Activated CD4-positive, alpha-beta T cell treated with anti-CD3 and anti-CD28 coated beads, Interleukin-10, Interleukin-2, amounts not matched to agents 100 ng/mL and 50 ng/mL, durations not matched to agents 16 hours and 8 hours (primary cell): ENCODE measurements at places on chromosomes 5 and 9.

- no peak for DNase-seq
Observed at GRCh38 chr5:150506571-150507473, 1.1 kb upstream of the NDST1 start.

GRCh38 chr5:91179018-91179417 lies 204.1 kb downstream of the ARRDC3 start:
- no peak for DNase-seq

- no peak for DNase-seq
Observed at GRCh38 chr9:113948891-113949570, 72.9 kb downstream of the ZNF618 start.

DNA sequence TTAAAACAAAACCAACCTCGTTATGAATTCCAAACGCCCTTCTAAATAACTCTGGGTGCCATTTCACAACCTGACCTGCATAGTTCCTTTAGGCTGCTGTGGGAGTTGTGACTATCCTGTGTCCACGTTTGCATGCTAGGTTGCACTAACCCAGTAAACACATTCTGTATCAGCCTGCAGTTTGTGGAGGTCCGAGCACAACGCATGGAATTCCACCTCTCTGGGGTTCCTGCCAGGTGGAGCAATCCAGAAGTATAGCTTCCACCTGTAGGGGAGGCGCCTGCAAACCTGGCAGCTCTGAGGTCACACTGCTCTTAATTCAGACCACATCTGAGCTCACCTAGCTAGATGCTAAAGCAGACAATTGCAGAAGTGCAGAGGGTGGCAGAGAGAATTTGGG lies 57.2 kb downstream of the MARCHF3 start:
- no peak for DNase-seq

GRCh38 chr5:165157219-165157618 lies 1651.8 kb downstream of the MAT2B start:
- DNase-seq, result no peak

DNA sequence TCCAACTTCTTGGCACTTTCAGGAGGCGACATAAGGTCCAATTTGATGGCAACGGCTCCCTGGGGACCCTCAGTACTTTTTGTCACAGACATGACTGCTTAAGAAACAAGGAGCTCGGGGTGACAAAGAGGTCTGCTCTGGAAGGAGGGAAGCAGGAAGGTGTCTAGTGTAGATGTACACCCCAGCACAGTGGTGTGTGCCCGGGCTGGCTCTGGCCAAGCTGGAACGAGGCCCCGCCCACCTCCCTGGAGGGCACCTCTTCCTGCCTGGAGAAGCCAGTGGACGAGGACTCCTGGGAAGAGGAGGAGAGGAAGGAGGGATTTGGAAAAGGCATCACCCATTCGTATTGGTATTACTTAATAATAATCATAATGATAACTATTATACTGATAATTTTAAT lies at the start of gene SLC36A2:
TSS of gene SLC36A2 (minus strand) at position 191 of the 400 bp plus-strand sequence. CDS start at position 92, 99 bp downstream.
- no peak for DNase-seq

DNA sequence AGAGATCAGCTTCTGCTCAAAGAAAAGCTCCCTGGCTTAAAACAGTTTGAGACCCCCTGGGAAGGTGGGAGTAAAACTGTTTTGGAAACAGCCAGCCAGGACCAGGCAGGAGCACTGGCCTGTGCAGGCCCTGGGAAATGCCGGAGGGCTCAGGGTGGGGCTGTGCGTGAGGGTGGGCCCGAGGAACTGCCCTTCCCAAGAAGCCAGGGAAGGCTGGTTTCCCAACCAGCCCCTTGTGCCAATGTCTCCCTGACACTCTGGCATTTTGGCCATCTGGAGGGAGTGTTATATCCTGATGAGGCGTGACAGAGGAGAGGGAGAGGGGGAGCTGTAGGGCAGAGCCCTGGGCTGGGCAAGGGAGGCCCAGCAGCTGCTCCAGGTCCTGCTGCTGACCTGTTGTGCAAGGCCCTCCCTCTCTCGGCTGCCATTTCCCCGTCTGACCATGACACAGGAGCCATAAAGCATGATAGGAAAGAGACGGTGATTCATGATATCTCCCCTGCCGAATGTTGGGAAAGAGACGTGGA lies 16.1 kb downstream of the OLFML2A start:
- no peak for DNase-seq

DNA sequence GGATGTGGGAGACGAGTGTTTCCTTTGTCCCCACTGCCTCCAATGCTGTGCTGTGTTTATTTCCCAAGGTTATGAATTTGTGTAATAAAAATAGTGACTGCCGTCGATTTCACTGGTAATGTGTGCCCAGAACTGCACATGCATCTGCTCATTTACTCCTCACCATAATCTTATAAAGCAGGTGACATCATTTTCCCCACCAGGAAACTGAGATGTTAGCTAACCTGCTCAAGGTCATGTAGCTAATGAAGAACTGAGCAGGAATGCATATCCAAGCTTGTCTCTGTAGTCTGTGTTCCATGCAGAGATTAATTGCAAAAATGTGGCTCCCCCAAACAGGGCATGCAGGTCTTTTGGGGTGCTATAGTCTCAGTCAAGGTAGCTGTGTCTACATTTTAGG lies 224.4 kb downstream of the TENT4A start:
- DNase-seq, result no peak

GRCh38 chr5:45793638-45794532 lies 97.7 kb upstream of the HCN1 start:
- peak; percentile 43 for DNase-seq

GRCh38 chr5:114858665-114859437 lies 310.9 kb downstream of the TRIM36 start:
- no peak for DNase-seq

DNA sequence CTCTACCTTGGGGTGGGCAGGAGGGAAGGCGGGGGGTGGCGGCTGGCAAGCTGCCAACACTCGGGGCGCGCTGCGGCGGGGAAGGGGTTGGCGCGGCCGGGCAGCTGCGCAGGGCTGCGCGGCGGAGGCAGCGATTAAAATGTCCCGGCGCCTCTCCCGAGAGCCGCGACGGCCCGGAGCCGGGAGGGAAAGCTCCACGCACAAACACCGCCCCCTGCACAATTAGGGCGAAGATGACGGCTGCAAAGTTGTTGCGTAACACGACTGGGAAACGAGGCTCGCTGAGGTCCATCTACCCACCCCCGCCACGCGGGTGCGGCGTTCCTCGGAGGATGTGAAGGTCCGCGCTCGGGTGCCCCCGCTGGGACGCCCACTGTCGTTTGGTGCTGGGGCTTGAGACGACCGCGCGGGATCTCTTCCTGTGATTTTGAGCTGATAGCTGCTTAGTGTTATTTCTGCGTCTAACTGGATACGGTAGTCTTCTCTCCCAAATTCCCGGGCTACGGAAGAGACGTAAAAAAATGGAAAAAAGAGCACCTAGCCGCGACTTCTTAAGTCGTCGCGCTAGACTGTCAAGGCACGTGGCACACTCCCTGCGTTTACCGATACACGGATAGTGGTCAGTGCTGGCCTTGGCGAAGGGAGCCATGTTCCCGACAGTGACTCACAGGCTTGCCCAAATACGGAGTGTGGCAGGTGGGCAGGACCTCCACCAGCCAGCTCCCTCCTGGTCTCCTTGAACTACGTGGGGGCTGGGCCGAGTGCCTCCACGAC lies 958 bp upstream of the NFIL3 start:
- DNase-seq, result peak; percentile 67

GRCh38 chr5:127770272-127770671 lies 67.1 kb downstream of the CCDC192 start:
- DNase-seq, result no peak

GRCh38 chr9:76808636-76809035 lies 44.4 kb downstream of the PCA3 start:
- no peak for DNase-seq

GRCh38 chr5:151911011-151911410 lies 13.6 kb downstream of the GLRA1 start:
- DNase-seq, result no peak

- DNase-seq, result no peak
Observed at GRCh38 chr5:143672806-143673205, 139.2 kb upstream of the HMHB1 start.

DNA sequence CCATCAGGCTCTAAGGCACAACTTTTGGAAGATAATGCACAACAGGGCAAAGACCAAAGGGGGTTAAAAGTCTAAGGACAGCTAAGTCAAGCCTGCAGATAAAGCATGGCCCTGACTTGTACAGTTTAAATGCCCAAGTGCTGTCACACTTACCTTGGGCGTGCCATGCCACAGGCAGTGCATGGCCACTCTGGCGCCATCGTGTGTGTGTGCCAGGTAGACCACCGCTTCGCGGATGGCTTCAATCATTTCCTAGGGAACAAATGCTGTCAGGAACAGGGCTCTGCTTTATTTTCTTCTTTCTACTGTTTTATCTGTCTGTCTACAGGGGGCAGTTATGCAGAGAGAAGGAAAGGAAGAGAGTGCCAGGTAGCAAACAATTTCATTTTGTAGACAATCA lies 19.3 kb downstream of the PUM3 start:
- DNase-seq, result no peak

- DNase-seq, result peak; percentile 12
Observed at GRCh38 chr9:88418025-88418424, 29.8 kb downstream of the SPIN1 start.

DNA sequence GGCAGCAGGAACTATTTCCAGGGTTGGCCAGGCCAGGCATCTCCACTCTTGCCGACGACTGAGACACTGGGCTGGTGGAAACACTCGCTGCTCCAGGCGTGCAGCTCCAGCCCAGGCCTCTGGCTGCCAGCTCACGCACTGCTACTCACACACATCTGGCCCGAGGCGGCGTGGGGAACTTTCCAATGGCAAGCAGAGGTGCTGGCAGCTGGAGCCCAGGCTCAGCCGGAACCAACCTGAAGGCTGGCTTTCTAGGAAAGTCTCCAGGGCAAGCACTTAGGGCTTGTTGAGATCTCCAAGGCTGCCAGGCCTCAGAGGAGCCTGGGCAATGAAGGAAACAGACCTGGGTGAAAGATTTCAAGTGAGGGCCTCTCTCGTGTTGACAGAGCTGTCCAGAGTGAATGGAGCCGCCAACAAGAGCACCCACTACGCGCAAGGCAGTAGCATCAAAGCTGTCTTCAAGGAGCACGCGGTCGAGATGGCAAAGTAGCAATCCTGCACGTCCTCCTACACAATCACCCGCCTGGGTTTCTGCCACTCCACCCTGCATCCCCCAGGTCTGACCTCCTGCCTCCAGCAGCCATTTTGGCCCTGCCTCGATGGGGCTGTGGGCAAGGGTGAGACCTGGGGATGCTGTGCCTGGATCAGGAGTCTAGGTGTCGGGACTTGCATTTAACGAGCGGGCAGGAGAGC lies 14.4 kb downstream of the SH3PXD2B start:
- no peak for DNase-seq

GRCh38 chr5:88539693-88540365 lies 271.2 kb upstream of the TMEM161B start:
- DNase-seq, result no peak

- no peak for DNase-seq
Observed at GRCh38 chr9:127535834-127536233, 76.2 kb upstream of the STXBP1 start.

GRCh38 chr9:71036501-71036900 lies 84.9 kb downstream of the TRPM3 start:
- no peak for DNase-seq

DNA sequence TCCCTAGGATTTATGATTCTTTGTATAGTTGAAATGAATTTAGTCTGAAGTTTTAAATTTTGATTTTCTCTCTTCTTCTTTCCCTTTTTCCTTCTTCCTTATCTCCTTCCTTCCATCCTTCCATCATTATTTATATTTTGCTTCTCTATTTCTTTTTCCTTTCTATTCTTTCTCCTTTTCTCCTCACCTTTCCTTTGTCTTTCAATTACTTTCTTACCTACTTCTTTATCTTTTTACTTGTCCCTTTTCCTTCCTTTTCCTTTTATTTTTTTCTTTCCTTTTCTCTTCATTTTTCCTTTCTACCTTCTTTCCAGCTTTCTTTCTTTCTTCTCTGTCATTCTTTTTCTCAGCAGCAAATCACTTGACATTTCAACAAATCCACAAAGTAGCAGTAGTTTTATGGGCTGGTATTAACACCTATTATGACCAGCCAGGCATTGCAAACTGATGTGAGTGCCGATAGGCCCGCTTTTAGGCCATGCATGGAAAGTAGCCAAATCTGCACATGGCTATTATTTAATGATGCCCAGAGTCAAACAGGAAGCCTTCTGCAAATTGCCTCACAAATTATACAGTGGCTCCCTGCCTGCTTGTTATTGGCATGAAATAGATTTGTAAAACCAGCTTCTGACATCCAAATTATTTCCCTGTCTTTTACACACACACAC lies 37.1 kb upstream of the NR3C1 start:
- DNase-seq, result no peak

DNA sequence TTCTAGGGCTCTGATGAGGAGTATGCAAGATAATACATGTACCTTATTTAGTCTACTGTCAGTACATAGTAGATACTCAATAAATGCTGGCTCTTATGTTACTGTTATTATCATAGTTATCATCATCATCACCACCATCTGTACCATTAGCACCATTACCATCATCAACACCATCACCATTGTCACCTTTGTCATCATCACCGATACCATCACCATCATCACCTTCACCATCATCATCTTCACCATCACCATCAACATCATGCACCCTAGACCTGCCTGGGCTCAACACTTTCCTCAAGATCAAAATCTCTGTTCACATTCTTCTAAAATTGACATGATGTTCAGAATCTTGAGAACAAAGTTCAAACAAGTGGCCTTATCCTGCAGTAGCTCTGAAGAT lies 126.2 kb upstream of the PANK3 start:
- no peak for DNase-seq

- no peak for DNase-seq
Observed at GRCh38 chr5:105581988-105582690, 2019.5 kb upstream of the NUDT12 start.

GRCh38 chr5:141527426-141527825 lies 38.5 kb downstream of the PCDHGC5 start:
- DNase-seq, result no peak

- no peak for DNase-seq
Observed at GRCh38 chr9:94212091-94212490, 47.0 kb upstream of the ZNF169 start.

DNA sequence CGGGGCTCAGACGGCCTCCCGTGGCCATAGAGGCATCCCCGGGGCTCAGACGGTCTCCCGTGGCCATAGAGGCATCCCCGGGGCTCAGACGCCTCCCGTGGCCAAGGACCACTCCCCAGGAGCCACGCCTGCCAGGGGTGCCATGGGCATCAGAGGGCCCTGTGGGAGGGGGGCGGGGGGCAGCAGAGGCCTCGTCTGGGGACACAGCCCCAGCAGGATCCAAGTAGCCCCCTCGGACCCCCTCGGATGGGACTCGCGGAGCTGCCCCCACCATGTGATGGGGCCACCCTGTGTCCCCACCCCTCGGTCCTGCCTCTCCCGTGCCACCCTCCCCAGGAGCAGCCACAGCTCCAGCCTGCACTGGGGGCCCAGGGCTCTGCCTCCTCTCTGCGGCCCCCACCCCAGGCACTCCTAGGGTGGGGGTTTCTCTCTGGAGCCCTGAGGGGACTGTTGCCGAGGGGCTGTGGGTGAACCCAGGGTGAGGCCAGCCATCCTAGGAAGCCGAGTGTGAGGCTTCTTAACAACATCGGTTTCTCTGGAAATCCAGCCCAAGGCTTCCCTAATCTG lies 2.5 kb downstream of the ENTPD8 start:
- no peak for DNase-seq

- DNase-seq, result no peak
Observed at GRCh38 chr5:78506261-78507024, 142.1 kb downstream of the LHFPL2 start.
